ENCODE measurements at places on chromosomes 1 and 21.

GRCh38 chr1:178928976-178929375 lies 58.1 kb upstream of the ANGPTL1 start:
- DNase-seq: no peak

DNA sequence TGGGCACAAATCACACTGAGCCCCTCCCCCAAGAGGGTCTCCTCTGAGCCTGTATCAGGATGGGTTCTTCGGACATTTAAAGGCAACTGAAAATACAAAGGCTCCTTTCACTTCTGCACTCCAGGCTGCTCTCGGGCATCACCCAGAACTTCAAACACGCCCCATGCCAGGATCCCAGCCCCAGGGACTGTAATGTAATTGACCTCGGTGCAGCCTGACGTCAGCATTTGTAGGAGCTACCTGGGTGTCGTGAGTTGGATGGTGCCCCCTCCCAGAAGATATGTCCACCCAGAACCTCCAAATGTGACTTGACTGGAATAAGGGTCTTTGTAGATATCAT lies 95.2 kb downstream of the PSMG1 start:
- DNase-seq: no peak

GRCh38 chr1:107683191-107683657 lies 281.8 kb downstream of the VAV3 start:
- DNase-seq: no peak

DNA sequence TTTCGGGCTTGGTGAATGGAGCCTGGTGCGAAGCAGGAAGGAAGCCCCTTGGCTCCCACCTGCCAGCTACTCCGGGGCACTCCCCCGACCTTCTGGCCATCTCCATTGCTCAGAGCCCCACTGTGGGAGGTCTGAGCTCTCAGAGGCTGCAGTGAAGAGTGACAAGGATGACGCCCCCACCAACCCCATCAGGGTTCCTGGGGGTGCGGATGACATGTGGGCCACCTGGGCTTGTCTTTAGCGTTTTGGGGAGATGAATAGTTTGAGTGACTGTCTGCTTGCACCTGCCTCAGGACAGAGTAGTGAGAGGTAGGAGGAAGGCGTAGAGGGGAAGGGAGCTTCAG lies 43.2 kb upstream of the LBR start:
- no peak for DNase-seq

DNA sequence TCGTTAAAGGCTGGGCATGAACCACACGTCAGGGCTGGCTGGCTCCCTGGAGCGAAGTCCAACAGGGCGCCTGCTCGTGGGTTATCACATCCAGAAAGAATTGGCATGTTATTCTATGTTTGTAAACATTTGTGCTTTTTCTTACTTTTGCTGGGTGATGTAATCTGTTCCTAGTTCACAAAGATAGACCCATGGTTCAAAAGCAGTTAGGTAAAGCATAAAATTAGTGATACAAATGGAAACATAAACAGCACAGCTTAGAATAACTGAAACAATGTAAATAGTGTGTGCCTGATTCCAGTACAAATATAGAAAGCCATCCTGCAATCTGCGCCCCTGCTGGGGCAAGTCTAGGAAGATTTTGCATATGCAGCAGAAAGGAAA lies 184.0 kb upstream of the C1orf174 start:
- no peak for DNase-seq

- no peak for DNase-seq
These were observed 60.5 kb downstream of the ERI3 start for GRCh38 chr1:44294588-44295007.

GRCh38 chr1:23567629-23567995 lies 8.3 kb upstream of the ID3 start:
- DNase-seq: no peak

DNA sequence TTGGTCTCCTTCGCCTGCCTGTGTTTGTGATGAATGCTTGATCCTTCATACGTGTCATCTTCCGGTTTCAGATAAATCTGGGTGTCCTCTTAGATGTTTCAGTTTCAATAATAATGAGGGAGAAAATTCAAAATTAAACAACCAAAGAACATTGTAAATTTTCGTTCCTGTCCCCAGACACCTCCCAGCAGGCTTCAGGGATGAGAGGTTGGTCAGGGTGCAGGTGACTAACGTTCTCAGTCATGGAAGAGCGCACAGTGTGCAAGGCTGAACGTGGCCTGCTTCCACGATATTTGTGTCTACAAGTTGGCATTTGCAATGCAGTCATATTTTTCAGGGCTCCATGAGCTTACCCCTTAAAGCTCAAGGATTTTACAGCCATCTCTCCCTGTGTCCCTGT lies 147.1 kb upstream of the ARHGEF16 start:
- no peak for DNase-seq

GRCh38 chr1:35454616-35455015 lies 102.6 kb downstream of the KIAA0319L start:
- DNase-seq: no peak

DNA sequence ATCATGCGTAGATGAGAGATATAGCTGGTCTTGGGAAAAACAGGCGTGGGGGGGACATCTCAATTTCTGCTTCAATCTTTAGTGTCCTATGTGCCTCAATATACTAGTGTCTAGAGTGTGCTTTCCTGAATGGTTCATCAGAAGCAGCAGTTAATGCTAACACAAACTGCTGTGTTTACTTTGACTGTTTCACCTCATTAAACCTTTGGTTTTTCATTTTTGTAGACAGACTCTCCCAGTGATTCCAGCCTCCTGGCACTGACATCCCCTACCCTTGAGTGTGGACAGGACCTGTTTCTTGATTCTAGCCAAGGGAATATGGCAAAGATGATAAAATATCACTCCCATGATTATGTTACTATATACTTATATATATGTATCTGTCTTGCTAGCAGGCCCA lies 37.6 kb downstream of the ZYG11A start:
- DNase-seq: no peak

GRCh38 chr1:57204942-57205787 lies 218.7 kb downstream of the DAB1 start:
- no peak for DNase-seq

GRCh38 chr21:30478004-30478403 lies 2.2 kb downstream of the KRTAP19-1 start:
- no peak for DNase-seq

DNA sequence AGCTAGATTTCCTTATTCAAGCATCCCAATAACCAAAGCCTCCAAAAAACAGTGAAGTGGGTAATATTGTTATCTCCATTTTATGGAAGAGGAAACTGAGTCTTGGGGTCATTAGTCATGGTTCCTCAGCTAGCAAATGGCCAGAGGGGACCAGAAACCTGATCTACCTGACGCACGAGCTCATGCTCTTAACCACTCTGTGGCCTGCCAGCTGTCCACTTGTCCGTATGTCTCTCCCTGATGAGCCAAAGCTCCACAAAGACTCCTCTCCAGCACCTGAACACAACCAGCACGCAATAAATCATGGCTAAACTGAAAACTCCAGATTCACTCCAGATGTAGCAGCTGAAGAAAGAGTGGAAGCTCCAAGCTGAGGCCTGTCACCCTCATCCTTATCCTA lies 5.8 kb downstream of the CAPN8 start:
- DNase-seq: no peak

DNA sequence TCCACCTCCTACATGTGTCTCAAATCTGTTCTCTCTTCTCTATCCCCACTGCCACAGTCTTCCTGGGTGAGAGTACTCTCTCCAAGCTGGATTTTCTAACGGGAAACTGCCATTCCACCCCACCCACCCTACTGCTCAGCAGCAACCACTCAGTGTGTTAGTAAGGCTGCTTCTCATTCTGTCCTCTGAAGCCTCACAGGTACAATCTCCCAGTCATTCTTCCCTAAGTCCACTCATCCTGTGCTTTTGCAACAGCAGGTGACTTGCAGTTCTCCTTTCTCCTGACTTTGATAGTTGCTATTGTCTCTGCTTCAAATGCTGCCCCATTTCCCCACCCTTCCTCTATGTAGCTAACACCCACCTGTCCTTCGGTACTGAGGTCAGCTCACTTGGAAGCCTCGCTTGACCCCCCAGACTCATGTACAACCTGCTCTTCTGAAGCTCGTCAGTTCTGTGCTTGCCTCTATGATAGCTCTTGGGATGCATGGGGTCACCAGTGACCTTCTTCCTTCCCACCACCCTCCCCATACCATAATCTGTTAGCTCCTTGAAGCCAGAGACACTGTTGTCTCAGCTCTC lies 188.9 kb downstream of the RRAGC start:
- no peak for DNase-seq

GRCh38 chr1:151056149-151056548 lies 3.3 kb downstream of the CDC42SE1 start:
- DNase-seq: no peak

GRCh38 chr1:228456252-228457016 lies 30.7 kb upstream of the RNF187 start:
- no peak for DNase-seq

- DNase-seq: no peak
These were observed 127.6 kb downstream of the DMRTB1 start for GRCh38 chr1:53586765-53587164.

DNA sequence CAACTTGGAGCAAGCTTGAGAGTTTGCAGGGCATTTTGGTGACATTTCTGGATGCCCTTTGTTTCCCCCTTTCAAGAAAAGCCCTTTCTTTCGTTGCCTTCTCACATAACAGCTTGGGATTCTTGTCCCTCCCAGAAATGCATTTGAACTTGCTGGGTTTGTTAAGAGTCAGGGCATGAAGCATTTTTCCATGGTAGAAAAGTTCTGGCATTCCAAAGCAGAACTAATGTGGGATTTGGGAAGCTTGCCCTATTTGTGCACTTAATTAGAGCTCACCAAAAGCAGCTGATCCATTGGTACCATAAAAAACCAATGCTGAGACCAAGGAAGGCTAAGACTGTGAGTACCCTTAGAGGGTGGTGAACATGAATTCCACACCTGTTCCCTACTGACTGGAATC lies 99.8 kb upstream of the HOOK1 start:
- DNase-seq: no peak

GRCh38 chr1:178243119-178243518 lies 149.2 kb downstream of the RASAL2 start:
- DNase-seq: no peak

- DNase-seq: no peak
These were observed 395.8 kb downstream of the PTPRU start for GRCh38 chr1:29631836-29632805.

GRCh38 chr1:228370941-228371740 lies 35.5 kb downstream of the TRIM11 start:
- no peak for DNase-seq

GRCh38 chr1:172745014-172745413 lies 86.1 kb downstream of the FASLG start:
- DNase-seq: no peak

DNA sequence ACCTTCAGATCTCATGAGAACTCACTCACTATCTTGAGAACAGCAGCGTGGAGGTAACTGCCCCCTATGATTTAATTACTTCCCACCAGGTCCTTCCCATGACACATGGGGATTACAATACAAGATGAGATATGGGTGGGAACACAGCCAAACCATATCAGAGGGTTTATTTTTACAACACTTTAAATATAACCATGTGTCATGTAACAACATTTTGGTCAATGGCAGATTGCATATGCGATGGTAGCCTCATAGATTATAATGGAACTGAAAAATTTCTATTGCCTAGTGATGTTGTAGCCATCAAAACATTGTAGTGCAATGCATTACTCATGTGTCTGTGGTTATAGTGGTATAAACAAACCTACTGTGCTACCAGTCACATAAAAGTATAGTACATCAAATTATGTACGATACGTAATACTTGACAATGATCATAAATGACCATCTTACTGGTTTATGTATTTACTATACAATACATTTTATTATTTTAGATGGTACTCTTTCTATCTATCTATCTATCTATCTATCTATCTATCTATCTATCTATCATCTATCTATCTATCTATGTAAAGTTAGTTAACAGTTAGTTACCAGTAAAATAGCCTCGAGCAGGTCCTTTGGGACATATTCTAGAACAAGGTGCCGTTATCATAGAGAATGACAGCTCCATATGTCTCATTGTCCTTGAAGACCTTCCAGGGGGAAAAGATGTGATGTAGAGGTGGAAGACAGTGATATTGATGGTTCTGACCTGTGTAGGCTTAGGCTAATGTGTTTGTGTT lies 12.6 kb upstream of the S100B start:
- no peak for DNase-seq

DNA sequence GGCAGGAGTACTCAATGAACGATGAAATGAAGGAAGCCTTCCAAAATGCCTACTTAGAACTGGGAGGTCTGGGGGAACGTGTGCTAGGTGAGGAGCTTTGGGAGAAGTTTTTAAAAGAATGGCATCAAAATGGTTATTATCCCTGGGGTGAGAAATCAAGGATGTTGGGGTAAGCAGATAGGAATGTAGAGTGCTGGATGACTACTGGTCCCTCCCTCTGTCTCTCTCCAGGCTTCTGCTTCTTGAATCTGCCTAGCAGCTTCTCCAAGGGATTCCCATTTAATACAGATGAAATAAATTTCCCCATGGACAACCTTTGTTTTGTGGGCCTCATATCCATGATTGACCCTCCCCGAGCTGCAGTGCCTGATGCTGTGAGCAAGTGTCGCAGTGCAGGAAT lies 19.0 kb upstream of the CASQ1 start:
- DNase-seq: no peak

GRCh38 chr1:179824265-179824664 lies 53.3 kb downstream of the TOR1AIP2 start:
- DNase-seq: no peak

DNA sequence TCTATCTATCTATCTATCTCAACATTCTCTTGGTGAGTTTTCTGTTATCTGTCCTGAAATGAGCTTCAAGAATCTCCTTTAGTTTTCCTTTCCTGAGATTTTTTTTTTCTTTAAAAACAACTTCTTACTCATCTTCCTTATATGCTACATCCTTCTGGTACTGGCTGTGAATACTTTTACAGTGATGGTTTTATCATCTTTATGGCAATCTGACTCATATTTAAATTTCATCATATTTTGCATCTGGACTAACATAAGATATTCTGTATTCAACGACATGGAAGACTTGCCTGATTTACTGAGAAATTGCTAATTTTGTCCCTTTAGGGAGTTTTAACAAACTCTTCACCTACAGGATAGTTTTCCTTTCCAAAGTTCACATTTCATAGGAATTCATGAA lies 33.0 kb downstream of the PDE4B start:
- no peak for DNase-seq

- DNase-seq: no peak
These were observed 30.0 kb upstream of the C1orf185 start for GRCh38 chr1:51072043-51072439.

DNA sequence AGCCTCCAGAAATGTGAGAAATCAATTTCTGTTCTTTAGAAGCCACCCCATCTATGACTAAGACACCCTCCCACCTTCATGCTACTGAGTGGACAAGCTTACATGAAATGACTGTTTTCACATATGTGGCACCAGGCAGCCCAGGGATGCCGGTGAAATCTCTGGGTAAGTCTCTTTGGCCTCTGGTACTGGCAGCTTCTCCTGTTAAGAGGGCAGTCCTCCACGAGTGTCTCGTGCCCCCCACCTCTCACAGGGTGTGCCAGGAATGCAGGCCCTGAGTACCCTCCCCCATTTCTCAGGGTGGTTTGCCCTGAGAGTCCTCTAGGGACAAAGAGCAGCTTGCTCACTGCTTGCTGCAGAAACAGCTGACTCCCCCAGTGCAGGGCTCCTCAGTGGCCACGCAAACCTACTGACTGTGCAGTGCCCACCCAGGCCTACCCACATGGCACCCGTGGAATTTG lies 3.2 kb upstream of the PRXL2B start:
- DNase-seq: no peak

GRCh38 chr1:229964281-229964680 lies 102.8 kb upstream of the GALNT2 start:
- no peak for DNase-seq

All from stimulated activated CD8-positive, alpha-beta memory T cell treated with anti-CD3 and anti-CD28 coated beads, Interleukin-2, amount 100 ng/mL, for 48 hours (primary cell).